ENCODE measurements at places on chromosomes 2 and 18. TPM values are rescaled to one million over a fixed set of nuclear protein-coding genes. Genes with fewer than 3 reads are reported as not detected.

SF3B6 gene
- total RNA-seq: 143 TPM

CENPA gene
- 23.6 TPM for total RNA-seq

C2orf81 gene
- 1.7 TPM for total RNA-seq

LIMS3 gene
- total RNA-seq: not detected

SLC40A1 gene
- total RNA-seq: 0.78 TPM

GALNT3 gene
- 4.9 TPM for total RNA-seq

SERPINB3 gene
- not detected for total RNA-seq

Data from activated CD4-positive, alpha-beta T cell treated with anti-CD3 and anti-CD28 coated beads, Interleukin-2, amount 10 ng/mL, durations not matched to agents 24 days and 14 days (primary cell).